BJ (cell line): ENCODE measurements at places on chromosomes 6 and 20.

- no peak for DNase-seq
Measured at GRCh38 chr20:20568604-20569205, 143.7 kb downstream of the RALGAPA2 start.

DNA sequence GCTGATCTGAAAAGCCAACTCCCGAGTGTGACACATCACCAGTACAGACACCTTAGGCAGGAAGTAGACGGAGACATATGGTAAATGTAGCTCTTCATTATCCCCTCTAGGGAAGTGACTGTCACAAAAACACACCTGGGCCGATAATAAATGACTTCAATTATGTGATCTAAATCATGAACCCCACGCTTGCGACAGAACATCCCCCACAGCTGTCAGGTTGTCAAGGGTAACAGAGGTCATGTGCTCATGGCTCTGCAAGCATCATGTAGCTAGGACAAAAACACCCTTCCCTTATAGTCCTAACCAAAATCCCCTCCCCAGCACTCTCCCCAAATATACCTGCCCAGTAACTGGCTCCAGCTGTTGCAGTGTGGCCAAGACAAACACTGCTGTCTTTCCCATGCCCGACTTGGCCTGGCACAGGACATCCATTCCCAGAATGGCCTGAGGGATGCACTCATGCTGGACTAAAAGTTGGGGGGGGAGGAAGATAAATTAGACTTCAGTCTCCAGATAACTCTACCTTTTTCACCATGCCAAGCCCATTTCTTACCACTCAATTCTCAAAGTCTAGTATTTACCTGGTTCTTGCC is 2.9 kb downstream of the DDX39B start:
- DNase-seq, result no peak

DNA sequence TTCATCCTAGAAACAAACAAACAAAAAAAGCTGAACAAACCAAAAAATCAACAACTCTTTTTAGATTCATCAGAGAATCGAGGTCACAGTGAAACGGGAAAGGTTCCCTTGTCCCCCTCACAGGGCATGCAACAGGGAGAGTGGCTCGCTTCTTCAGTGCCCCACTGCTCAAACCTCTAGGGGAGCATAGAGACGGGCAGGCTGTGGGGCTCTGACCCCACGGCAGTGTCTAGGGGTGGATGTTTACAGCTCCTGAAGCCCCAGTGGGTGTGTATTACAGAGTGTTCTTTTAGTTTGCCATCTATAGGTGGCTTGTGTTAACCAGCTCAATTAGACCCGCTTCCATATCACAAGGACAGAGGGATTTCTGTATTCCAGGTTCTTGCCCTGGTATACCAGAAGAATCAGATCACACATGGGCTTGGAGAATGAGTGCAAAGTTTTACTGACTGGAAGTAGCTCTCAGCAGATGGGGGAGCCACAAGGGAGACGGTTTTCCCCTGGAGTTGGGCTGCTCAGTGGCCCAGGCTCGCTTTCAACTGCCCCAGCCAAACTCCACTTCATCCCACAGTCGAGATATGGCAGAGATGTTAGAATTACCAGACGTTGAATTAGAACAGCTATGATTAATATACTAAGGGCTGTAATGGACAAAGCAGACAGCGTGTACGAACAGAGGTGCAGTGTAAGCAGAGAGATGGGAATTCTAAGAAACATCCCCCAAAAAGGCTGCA is 192.6 kb upstream of the CST7 start:
- DNase-seq, result no peak

GRCh38 chr6:2505624-2506023 is 245.1 kb downstream of the MYLK4 start:
- DNase-seq, result no peak

- DNase-seq, result no peak
Measured at GRCh38 chr6:149935246-149935645, 6.6 kb upstream of the ULBP2 start.

GRCh38 chr6:18183766-18184165 is 28.5 kb downstream of the KDM1B start:
- no peak for DNase-seq

DNA sequence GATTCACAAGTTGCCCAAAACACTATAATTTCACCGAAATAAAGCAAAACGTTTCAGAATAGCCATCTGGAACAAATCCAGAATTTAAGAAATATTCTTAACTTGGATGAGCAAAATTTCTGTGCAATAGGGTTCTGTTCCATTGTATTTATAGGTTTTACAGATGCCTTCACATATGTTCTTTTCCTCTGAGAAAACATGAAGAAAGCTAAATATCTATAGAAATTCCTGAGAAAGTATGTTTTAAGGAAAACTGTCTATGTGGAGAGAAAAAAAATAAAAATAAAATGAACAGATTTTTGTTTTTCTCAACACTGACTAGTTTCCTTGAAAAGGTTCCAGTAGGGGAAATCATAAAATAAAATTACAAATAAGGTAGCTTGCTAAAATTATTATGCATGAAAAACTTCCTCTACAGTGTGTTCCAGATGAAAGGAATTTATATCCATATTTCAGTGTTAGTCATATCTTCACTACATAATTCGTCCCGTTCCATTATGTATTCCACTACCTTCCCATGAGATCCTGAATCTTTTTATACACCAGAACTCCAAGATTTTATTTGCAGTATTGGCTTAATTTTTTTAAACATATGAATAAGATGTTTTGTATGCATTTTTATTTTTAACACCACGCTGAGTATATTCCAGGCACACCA is 42.4 kb upstream of the TMX4 start:
- DNase-seq, result no peak

DNA sequence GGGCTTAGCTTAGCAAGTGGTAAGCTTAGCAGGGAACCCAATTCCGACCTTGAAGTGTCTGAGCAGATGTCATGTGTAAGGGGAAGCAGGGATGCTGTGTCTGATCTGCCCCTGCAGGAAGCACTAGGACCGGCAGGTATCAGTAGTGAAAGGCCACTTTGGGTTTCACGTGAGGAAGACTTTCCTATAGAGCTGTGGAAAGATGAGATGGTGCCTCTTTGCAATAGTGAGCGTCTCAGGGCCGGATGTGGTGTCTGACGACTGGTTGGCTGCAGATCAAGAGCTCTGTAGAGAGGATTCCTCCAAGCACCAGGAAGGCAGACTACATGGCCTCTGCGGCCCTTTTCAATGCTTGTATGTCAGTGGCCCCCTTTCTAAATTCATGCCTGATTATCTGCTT is 98.3 kb downstream of the TIAM2 start:
- no peak for DNase-seq

DNA sequence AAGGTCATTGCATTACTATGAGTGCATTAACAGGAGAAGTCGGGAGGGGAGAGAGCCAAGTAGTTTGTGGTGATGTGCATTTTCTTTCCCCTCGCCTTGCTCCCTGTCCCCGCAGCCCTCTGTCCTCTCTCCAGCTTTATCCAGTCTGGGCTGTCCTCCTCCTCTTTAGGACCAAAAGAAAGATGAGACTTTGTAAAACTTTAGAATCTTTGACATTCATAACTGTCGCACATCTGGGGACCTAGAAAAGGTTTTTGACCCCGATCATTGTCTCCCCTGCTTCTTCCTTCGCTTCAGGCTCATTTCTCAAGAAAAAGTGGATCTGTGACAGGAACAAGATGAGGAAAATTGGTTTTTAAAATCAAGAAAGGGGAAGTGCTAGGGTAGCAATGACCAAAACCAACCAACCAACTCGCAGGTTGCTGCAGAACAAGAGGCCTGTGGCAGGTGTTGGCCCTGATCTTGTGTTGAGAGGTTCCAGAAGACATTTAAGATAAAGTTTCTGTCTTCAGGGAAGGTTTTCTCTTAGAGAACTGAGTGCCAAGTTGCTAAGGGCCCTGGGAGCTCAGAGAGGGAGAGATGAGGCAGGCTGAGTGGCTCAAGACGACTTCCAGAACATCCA is 17.6 kb downstream of the SYTL3 start:
- DNase-seq, result no peak

GRCh38 chr6:21188505-21189223 is 404.9 kb upstream of the SOX4 start:
- no peak for DNase-seq

DNA sequence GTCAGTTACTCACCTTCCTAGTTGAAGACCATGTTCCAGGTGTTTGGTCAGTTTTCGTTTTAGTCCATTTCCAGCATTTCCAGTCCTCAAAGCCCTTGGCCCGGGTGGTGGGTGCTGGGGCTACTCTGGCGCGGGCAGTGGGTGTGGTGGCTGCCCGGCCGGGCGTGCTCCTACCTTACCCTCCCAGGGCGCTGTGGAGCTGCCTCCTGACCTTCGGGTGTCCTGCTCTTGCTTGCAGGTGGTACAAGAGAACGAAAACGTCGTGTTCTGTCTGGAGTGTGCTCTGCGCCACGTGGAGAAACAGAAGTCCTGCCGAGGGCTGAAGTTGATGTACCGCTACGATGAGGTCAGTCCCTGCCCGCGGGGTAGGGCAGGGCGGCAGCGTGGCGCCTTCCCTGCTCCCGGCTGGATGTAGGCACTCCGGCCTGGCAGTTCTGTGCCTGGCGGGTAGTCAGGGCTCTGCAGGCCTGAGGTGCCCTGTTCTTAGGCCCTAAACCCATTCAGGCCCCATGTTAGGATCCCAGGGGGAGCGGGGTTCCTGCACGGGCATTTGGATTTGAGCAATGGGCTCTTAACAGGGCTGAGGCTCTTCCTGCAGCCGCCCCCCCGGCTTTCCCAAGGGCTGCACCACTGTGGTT is 145.8 kb downstream of the DTNBP1 start:
- no peak for DNase-seq

GRCh38 chr6:143107911-143108761 is 47.4 kb downstream of the AIG1 start:
- DNase-seq, result no peak

GRCh38 chr6:125749865-125750691 is 646 bp downstream of the HEY2 start:
- DNase-seq, result no peak

DNA sequence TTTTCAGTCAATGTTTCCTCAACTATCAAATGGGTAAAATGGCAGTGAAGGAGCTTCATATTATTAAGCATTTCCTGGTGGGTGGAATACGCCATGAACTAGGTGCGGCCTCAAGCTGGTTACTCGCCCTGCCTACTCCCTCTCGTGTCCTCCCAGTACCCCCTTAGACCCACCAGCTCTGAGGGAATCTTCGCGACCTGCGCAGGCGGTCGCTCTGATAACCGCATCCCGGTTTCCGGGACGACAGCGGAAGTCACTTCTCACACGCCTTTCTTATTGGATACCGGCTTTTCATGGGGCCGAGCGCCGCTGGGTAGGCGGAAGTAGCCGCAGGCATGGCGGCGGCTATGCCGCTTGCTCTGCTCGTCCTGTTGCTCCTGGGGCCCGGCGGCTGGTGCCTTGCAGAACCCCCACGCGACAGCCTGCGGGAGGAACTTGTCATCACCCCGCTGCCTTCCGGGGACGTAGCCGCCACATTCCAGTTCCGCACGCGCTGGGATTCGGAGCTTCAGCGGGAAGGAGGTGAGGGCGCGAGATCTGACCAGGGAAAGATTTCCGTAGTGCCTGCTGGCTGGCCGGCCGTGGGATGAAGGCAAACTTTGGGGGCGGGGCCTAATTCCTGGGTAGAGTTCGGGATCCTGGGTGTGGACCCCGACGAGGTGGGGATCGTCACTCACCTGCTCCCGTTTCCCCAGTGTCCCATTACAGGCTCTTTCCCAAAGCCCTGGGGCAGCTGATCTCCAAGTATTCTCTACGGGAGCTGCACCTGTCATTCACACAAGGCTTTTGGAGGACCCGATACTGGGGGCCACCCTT is at the start of gene PIGT:
PIGT (plus strand) TSS at position 320 of the 816 bp plus-strand sequence; CDS start at position 336, 16 bp downstream.
- no peak for DNase-seq

GRCh38 chr6:27119329-27119728 is 128.2 kb upstream of the PRSS16 start:
- DNase-seq, result no peak

DNA sequence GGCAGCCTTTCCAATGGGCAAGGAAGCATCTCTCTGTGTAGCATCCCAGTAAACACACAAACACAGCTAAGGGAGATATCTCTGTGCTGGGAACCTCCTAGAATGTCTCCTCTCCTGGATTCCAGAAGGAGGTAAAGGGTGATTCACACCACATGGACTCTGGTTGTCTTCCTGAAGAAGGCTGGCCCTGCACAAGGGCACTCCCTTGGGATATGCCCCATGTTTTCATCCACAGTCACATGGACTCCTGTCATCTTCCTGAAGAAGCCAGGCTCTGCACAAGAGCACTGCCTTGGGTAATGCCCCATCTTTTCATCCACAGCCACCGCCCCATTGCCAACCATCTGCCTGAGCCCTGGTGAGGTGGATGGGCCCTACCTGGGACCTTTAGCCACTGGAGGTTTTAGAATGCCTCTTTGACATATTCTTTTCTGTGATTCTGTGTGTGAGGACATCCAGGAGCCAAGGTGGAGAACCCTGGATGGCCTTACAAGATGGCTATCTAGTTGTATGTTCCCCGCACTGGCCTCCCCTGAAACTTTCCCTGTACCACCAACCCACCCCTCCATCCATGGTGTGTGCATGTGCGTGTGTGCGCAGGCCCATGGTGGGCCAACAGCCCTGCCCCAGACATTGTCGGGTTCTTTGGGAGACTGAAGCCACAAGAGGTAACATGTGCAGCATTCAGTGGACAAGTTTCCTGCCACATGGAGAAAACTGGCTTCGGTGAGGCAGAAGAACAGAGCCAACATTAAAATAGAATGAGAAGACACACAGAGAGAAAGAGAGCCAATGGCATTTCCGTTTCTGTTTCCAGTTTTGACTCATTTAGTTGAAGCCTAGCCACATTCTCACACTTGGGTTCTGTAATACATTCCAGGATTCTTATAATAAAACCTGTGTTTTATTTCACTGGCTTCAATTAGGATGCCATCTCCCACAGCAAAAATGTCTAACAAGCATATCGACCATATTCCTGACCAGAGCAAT is 110.2 kb upstream of the CST7 start:
- no peak for DNase-seq

GRCh38 chr6:11804701-11805100 is 26.1 kb upstream of the ADTRP start:
- DNase-seq, result no peak

- DNase-seq, result no peak
Measured at GRCh38 chr20:43710370-43711044, 16.3 kb downstream of the GTSF1L start.

DNA sequence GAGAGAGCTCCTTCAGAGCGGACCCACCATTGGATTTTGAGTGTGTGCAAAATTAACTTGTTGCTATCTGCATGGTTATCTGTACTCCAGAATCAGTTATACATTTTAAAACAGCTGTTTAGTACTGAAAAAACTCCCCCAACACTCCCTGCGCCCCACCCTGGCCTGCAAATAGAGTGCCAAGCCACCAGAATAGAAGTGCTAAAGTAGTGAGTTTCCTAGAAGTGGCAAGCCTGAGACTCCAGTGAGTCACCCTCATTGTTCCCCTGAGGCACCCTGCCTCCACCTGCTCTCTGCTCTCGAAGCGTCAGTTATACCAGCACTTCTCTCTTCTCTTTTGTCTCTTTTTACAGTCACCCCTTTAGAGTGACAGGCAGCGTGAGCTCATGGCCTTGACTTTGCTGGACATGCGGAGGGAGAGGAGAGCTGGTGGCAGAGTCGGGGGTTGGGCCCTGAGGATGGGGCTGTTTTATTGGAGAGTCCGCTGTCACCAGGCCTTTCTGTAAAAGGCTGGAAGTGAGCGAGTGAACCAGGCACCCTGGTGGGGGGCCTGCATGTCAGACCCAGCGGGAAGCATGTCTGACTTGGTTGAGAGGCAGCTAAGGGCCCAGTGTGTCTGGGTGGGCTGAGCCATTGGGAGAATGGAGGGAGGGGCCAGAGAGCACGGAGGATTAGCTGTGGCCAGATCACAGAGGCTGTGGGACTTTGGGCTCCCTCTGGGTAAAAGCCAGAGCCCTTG is 10.4 kb downstream of the IGF2R start:
- DNase-seq, result no peak

GRCh38 chr6:5772408-5773120 is 234.2 kb downstream of the NRN1 start:
- DNase-seq, result no peak
